ENCODE measurements at places on chromosomes 2 and 18.

- no peak overlapping the region for H3K4me3 ChIP-seq
- no peak overlapping the region for H3K27ac ChIP-seq
- DNase-seq = no peak
- no peaks in the 10 kb centered on the region for H3K4me1 ChIP-seq
- no peaks in the 10 kb centered on the region for H3K36me3 ChIP-seq
- H3K27me3 ChIP-seq = peaks cover 8% of the 10 kb centered on the region
These were observed 107.3 kb upstream of the ANKRD30BL start for GRCh38 chr2:132268977-132269523.

DNA sequence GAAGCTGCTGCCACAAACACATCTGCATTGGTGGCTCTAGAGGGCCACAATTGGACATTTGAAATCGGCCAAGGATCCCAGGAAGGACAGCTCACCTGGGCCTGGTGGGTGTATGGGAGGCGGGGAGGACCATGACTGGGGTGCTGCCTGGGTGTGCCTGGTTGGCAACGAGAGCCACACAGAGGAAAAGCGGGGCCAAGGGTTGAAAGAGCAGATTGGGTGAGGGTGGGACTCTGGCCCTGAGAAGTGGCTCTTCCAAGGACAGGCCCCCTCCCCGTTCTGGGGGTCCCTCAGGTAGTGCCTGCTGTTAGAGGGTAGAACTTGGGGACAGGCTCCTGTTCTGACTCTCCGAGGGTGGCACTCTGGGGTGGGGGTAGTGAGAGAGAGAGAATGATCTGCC, 102.9 kb downstream of the CLIP4 start:
- no peak for DNase-seq
- no peaks in the 10 kb centered on the region for H3K4me1 ChIP-seq
- no peak overlapping the region for H3K4me3 ChIP-seq
- no peaks in the 10 kb centered on the region for H3K36me3 ChIP-seq
- H3K27ac ChIP-seq = no peak overlapping the region

GRCh38 chr2:235639428-235639773, 145.6 kb downstream of the AGAP1 start:
- H3K4me3 ChIP-seq = no peak overlapping the region
- H3K36me3 ChIP-seq = no peaks in the 10 kb centered on the region
- DNase-seq = no peak
- no peak overlapping the region for H3K27ac ChIP-seq
- H3K4me1 ChIP-seq = no peaks in the 10 kb centered on the region

DNA sequence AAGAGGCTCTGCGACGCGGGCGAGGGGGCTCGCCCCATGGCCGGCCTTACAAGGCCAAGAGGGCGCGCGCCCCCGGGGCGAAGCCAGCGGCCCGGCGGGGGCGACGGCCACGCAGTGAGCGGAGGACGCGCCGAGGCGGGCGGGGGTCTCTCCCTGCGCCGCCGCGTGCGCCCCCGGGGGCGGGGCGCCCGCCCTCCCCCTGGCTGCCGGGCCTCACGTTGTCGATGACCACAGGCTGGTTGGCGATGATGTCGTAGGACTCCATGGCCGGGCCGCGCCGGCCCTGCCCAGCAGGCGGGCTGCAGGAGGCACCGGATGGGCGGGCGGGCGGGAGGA, 250 bp downstream of the ACTR1B start:
- H3K27me3 ChIP-seq = no peaks in the 10 kb centered on the region
- no peak for DNase-seq
- peaks cover 30% of the 10 kb centered on the region for H3K4me1 ChIP-seq
- H3K36me3 ChIP-seq = peaks cover under 1% of the 10 kb centered on the region

DNA sequence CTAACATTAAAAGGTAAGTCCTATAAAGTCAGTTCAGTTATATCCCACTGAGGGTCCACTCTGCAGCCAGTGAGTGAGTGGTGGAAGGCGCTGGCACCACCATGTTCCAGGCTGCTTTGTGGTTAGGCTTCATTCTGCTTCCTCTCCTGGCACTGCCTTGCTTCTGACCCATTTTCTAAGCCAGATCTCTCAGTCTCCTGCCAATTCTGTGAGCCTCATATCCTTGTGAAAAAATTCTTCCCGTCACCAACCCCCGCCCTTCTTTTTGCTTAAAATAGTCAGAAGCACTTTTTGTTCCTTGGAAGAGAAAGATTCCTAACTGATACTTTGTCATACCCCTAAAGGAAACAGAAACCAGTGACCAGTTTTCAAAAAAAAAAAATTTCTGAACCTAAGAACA, 139.8 kb upstream of the NCK2 start:
- DNase-seq = no peak
- H3K4me3 ChIP-seq = no peak overlapping the region
- no peak overlapping the region for H3K27ac ChIP-seq
- H3K27me3 ChIP-seq = peaks cover 10% of the 10 kb centered on the region
- H3K36me3 ChIP-seq = no peaks in the 10 kb centered on the region

DNA sequence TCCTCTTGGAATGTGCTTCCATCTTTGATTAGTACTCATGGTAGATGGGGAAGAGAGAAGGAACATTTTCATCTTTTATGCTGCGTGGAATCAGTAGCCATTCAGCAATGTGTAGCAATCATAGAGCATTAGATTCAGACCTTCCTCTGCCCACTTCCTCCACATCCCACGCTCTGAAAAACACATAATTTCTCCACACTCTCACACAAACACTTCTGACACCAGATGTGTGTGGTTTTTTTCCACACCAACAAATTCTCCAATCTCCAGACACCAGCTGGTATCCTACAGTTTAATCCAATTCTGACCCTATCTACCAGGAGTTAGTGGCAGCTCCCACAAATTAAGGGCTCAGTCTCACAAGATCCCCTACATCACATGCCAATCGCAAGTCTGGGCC, 103.3 kb downstream of the AOX1 start:
- H3K4me3 ChIP-seq = no peak overlapping the region
- no peaks in the 10 kb centered on the region for H3K36me3 ChIP-seq
- H3K27ac ChIP-seq = no peak overlapping the region
- H3K27me3 ChIP-seq = peaks cover 5% of the 10 kb centered on the region
- H3K4me1 ChIP-seq = no peaks in the 10 kb centered on the region
- no peak for DNase-seq

DNA sequence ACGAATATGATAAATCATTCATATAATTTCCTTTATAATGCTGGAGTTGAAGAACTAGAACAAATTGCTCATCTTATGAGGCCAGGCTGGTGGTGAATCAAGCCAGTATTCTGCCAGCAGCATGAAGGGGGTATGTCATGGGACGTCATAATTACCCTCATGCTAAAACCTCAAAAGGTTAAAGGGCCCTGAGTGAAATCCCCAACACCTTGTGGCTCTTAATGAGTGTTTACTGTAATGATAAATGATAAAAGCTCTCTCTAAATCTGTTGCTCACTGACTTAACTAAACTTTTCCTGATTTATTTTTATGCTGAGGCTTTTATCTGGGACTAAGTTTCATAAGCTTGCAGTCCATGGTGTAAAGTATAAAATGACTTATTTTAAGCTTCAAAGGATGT, 18.3 kb upstream of the NEDD4L start:
- no peaks in the 10 kb centered on the region for H3K4me1 ChIP-seq
- H3K27ac ChIP-seq = no peak overlapping the region
- H3K36me3 ChIP-seq = no peaks in the 10 kb centered on the region
- no peak overlapping the region for H3K4me3 ChIP-seq
- H3K27me3 ChIP-seq = peaks cover 10% of the 10 kb centered on the region
- no peak for DNase-seq

Data from naive B cell (primary cell).